ENCODE measurements at places on chromosomes 4 and X.
A peak's percentile ranks its signal among the peaks of the same experiment; 100 is the strongest.

- no peak for DNase-seq
Observed at GRCh38 chrX:66200050-66200664, 36.1 kb downstream of the HEPH start.

DNA sequence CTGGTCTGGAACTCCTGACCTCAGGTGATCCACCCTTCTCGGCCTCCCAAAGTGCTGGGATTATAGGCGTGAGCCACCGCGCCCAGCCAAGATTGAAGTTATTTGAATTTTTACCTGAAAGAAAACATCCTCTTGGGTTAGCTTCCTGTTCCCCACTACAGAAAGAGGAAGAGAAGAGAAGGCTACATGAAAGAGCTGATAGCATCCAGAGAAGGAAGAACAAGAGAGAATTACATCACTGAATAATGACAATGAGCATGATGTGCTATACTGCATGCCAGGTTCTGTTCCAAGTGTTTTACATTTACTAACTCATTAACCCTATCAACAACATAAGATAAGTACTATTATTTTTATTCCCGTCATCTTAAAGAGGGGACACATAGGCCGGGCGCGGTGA is 11.5 kb upstream of the TBC1D1 start:
- no peak for DNase-seq

DNA sequence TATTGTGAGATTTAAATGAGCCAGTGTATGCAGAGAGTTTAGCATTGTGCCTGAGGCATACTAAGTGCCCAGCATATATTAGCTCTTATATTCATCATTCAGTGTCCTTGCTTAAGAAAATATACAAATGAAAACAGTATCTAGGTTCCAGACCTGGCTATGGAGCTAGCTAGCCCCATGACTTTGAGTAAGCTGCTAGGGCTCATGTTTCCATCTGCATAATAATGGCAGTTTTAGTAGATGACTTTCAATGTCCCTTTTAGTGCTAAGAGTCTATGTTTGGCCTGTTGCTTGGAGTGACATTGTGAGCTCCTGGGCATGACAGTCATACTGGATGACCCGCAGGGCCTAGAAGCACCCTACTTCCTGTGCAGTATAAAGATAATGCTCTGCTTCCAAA is 435.3 kb downstream of the ZIC3 start:
- no peak for DNase-seq

GRCh38 chrX:125765347-125765746 is 400.7 kb downstream of the DCAF12L2 start:
- no peak for DNase-seq

GRCh38 chrX:102067966-102068723 is 57.3 kb upstream of the TCEAL2 start:
- no peak for DNase-seq

GRCh38 chr4:90585961-90586360 is 458.8 kb downstream of the CCSER1 start:
- DNase-seq, result no peak

DNA sequence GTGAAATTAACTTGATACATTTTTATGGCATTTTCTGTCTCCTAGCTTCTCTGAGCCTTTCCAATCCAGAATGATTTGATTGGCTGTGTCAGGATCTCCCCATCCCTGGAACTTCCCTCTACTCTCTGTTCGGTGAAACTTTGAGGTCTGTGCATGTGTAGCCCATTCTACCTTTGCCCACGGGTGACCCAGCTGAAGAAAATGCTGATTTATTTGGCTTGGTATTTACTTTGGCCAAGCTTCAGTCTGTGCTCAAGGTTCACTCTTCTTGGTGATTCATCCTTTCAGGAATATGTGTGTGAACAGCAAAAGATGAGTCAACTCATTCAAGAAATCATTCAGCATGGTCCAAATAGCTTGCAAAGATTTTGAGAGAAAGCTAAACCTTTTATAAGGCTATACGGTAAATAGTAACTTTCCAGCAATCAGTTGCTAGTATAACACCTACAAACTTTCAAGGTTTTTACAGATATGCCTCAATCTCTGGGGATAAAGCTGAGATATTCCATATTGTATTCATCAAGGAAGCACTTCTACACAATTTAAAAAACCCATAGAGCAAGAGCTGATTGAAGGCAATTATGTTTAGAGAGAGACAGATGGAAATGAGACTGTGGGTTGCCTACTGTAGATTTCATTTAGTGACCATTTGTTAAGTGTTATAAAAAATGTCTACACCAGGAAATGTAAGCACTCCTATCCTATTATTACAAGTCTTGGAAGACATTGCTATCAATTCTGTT is 233.9 kb upstream of the CXXC4 start:
- DNase-seq, result peak; percentile 15

DNA sequence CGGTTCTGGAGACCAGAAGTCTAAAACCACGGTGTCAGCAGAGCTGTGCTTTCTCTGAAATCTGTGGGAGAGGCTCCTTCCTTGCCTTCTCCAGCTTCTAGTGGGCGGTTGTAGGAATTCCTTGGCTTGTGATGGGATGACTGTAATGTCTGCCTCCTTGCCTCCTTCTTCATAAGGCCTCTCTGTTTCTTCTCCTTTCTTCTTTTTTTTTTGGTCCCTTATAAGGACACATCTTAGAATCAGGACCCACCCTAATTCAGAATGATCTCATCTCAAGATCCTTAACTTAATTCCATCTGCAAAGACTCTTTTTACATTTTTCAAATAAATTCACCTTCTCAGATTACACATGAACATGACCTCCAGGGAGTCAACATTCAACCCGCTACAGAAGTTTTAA is 186.9 kb downstream of the STK32B start:
- no peak for DNase-seq

- DNase-seq, result peak; percentile 78
Observed at GRCh38 chr4:41360214-41360920, 103.6 kb downstream of the UCHL1 start.

- no peak for DNase-seq
Observed at GRCh38 chrX:39990388-39990787, 107.4 kb downstream of the BCOR start.

- peak; percentile 9 for DNase-seq
Observed at GRCh38 chr4:118968005-118968404, 79.4 kb downstream of the SYNPO2 start.

DNA sequence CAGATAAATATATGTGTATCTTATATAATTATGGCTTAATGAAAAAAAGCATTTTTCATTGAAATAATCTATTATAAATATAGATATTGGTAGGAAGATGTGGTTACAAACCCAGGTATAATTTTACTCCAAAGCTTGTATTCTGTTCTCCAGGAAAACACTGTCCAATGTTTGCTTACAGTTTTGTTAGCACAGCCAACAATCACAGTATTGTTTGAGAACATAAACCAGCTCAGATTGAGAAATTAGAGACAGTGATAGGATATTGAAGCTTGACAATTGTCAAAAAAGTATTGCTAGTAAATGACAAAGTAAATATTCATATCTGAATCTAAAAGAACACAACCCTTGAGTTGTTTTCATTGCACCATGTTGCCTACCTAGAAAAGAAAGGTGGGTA is 228.8 kb downstream of the ADGRL3 start:
- no peak for DNase-seq

- DNase-seq, result no peak
Observed at GRCh38 chrX:132433551-132433950, 55.3 kb downstream of the MBNL3 start.

DNA sequence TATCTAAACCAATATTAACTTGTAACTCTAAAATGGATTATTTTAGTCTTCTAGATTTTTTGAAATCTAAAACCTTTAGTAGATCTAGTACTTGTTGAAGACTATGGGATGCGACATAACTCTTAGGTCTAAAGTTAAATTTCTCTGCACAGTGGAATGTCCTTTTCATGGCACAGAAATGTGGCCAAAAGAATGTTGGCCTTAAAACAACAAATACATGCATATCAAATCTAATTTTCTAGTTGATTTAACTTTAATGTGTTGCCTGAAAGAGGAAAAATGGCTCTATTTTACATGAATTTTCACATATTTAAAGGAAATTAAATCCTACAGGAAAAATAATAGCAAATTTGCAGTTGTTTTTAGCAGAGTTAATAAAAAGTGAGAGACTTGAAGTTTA is 30.3 kb downstream of the NFKB1 start:
- DNase-seq, result no peak

DNA sequence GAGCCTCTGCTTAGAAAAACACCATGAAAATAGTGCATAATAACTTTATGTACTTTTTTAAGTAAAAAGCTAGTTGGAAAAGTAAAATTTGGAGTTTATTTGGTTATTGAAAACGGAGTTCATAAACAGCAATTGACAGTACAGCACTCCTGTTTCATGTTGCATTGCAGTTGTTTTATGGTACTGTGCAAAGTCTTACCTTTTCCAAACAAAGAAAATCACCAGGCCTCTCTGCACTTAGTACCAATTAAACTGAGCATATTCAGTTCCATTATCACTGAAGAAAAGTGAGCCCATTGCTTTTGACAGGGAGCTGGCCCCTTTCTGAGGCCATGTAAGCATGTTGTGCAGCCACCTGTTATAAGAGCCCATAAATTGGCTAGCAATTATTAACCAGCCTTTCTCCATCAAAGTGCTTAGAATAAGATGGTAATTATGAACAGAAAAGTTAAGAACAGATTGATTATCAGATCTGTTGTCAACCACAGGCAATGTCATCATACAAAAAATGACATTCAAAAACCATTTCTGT is 376.6 kb upstream of the EMCN start:
- no peak for DNase-seq
